Ecto neural progenitor cell (in vitro differentiated cells): ENCODE measurements at places on chromosomes 2 and 18.

- no peak for DNase-seq
These were observed 86.0 kb downstream of the RTN4 start for GRCh38 chr2:54964271-54964670.

DNA sequence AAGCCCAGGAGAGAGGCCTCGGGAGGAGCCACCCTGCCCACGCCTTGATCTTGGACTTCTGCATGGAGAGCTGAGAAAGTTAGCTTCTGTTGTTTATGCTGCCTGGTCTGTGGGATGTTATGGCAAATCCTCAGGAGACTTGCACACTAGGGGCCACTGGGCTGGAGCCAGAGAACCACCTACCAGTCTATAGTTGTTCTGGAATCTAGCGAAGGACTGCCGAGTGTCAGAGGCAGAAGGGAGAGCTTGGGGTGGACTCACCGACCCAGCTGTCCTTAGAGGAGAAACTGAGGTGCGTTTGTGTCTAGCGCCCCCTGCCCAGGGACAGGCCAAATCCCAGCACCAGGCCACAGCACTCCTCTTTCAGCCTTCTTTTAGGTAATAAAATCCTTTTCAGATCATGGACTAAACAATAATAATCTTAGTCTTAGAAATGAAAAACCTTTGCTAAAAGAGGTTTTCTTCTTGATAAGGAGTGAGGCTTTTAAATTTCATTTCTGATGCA is 398.7 kb upstream of the SALL3 start:
- no peak for DNase-seq

- no peak for DNase-seq
These were observed 88.4 kb downstream of the MYO3B start for GRCh38 chr2:170266358-170266757.

DNA sequence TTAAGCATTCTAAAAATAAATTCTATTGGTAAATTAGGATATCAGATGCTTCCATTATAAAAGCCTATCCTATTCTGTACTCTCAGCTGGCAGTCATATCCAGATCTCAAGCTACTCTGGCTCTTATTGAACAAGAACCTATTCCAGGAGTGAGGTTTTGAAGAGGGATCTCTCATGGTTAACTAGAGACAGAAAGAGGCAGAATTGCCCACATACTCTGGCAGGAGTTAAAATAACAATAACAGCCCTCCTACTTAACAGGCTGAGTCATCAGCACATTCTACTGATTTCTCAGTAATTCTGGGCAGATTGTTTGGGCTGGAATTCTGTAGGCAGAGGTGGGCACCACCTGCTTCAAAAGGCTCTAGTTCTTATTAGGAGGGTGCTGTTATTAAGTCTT is 142.0 kb upstream of the UNC80 start:
- DNase-seq, result no peak

GRCh38 chr2:26577442-26578112 is 63.6 kb downstream of the CIB4 start:
- DNase-seq, result peak; percentile 84

GRCh38 chr2:154338352-154338967 is 360.0 kb upstream of the KCNJ3 start:
- no peak for DNase-seq

- DNase-seq, result no peak
These were observed 28.4 kb downstream of the FAM228A start for GRCh38 chr2:24203029-24203786.

DNA sequence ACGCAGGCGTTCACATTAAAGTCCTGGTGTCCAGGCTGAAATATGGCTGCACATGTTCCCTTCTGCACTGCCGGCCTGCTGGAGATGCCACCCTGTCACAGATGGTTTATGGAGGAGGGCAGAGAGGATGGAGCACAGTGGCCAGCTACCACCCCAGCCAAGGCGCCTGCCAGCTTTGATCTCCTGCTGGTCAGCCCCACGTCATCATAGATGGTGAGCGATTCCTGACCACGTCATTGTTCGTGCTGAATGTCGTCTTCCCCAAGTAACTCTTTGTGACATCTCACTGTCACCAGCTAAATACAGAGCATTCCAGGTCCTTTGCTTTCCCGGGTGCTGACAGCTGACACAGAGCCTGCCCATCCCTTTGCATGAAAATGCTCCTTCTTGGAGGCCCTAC is 248.3 kb downstream of the TTC32 start:
- DNase-seq, result no peak

GRCh38 chr18:55076643-55077218 is 117.5 kb upstream of the CCDC68 start:
- DNase-seq, result no peak

- DNase-seq, result no peak
These were observed 164.6 kb upstream of the TRIB2 start for GRCh38 chr2:12552092-12552491.

- no peak for DNase-seq
These were observed 308.4 kb upstream of the THUMPD2 start for GRCh38 chr2:40087434-40087833.

DNA sequence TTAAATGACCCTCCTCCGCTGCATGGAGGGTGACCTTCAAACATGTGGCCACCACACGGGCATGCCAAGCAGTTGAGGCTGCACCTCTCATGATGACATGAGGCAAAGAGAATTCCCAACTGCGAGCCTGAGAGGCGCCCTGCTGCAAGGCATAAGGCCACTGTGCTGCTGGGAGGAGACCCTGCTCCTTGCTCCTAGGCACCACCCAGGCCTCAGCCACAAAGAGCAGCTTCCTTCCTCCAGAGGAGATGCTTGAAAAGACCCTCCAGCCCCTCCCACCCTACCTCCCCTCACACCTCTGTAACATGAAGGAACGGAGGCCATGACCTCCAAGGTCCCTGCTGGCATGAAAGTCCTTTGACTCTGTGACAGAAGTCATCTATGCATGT is 11.4 kb downstream of the CHST10 start:
- DNase-seq, result no peak

DNA sequence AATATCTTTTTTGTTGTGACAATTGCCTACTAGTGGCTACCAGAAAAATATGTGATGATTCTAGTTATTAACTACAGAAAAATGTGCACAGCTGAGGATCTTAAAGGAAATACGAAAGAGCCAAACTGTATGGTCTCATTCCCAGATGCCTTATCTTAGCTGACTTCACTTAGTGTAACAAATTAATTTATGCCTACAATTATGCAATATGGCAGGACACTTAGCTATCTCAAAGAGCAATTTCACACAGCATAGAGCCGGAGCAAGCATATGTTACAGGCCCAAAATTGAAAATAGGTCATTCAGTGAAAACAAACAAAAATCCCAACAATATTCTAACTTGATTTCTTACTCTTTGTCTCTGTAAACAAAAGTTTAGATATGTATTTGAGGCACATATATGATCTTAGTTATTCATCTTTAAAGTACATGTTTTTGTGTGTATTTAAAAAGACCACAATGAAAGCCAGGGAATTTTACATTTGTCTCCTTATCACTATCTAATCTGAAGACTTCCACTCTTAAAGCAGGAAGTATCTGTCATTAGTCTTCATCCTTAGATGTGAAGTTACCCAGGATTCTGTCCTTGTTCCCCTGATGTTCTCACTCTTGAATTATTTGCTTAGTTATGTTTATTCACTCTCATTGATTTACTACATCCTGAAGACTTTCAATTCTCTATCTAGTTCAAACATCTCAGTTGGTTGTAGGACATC is 1579.0 kb upstream of the NXPH2 start:
- DNase-seq, result no peak
